ENCODE measurements at places on chromosomes 3 and 15.

DNA sequence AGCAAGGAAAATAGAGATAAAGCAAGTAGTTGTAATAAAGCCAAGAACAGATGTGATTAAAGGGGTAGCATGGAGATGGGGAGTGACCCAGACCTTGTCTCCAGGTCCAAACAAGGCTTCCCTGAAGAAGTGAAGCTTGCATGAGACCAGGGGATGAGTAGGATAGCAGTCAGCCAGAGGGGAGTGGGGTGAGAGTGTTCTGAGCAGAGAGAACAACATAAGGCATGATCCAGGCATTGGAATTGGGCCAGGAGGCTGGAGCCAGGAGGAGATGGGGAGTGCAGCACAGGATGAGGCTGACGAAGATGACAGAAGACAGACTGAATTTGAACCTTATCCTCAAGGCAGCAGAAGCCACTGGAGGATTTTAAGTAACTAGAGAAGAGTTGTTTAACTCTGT, 7.2 kb downstream of the TMOD2 start:
- no peak for DNase-seq

DNA sequence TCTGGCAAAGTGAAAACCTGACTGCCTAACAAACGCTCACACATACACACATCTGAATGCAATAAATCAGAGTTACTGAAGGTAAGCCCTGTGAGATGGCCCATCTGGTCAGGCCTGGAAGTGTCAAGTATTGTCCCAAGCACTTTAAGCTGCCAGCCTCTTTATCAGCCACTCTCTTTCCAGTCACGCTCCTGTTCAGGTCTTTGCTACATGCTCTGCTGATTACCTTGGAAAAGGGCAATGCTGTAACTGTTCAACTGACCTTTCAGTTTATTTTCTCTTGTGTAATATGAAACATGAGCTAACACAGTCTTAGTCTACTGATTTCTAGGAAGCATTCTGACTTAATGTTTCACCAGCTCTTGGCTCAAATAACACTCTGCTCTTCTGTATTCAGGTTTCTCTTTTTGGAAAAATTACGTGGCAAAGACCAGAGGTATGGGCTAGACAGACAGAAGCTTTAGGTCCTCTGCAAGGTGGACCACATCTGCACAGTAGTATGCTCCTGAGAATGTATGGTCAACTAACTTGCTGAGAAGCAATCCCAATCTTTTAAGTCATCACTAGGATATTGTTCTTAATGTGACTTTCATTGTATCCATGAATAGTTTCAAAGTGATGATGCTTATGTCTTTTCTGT, 44.5 kb downstream of the GBE1 start:
- no peak for DNase-seq

DNA sequence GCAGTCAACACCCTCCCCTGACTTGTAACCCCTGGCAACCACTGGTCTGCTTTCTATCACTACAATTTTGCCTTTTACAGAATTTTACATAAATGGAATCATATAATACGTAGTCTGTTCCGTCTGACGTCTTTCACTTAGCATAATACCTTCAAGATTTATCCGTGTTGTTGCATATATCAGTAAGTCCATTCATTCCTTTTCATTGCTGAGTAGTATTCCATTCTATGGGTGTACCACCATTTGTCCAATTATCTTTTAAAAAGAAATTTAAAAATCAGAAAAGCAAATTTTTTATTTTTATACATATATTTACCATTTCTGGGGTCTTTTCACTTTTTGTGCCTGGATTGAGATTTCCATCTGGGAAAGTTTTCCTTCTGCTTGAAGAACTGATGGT, 35.5 kb downstream of the NOX5 start:
- no peak for DNase-seq

GRCh38 chr3:191631496-191631895, 170.5 kb downstream of the PYDC2 start:
- DNase-seq: peak; percentile 81

DNA sequence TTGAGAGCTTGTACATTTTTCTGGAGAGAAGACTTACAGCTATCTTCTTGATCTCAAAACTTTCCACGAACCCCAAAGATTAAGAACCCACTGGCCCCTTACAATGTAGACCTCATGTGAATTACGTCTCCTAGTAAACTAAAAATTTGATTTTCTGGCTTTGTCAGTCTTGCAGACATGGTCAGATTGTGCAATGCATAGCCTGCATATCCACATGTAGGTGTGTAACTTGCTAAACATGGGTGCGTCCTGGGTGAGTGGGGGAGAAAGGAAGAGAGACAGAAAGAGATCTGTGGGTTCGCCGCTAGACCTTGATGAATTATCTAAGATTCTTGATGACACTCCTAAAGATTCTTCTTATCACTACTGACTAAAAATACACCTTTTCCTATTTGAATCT, 561.2 kb upstream of the MDFIC2 start:
- no peak for DNase-seq

DNA sequence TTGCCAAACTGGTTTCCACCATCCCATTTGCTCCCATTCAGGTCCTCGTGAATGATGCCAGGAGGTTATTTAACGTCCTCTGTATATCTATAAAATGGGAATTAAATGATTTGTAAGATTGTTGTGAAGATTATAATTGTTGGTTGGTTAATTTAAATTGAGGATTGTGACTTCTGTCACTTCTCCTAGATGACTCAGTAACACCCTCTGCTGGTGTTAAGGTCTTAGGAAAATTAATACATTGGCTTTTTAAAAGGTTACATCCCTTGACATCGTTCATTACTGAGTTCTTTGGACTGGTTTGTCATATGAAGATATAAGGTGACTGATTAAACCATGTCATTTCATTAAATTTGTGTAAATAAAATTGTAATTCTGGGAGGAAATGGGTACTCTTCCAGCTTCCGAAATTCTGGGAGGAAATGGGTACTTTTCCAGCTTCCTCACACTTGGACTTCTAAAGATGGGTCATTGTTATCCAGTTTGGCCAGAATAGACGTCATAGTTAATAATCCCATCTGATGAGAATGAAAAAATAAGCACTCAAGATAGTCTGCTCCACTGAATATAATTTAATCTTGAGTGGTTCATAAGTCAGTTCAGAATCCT, 33.3 kb upstream of the PAQR5 start:
- peak; percentile 23 for DNase-seq

DNA sequence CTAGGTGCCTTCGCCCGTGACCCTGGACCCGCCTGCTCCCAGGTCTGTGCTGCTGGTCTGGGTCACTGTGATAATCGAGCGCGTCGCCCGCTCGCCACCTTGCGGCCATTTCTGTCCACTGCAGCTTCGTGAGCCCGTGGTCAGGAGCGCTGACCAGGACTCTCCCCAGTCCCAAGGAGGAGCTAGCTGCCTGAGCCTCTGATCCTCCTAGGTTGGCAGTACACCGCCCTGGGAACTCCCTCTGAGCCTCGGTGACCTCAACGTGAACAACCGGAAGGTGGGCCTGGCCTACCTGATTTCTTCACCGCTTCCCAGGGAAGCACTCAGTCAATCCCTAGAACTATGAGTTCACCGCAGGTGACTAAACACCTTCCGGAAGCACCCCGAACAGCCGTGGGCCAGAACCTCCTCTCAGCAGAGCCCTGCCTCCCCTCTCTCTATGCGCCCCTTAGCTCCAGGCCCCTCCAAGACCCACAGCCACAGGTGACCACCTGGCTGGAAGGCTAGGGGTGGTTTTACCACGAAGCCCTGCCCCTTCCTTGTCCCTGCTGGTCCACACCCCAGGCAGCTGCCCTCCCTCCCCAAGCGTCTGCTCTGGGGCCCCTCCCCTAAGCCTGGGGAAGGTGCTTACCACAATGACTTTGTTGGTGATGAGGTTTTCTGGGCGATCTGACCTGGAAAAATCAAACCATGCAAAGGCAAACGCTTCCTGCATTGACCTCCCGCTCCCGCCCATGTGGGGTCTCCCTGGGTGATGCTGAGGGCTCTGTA, 9.7 kb downstream of the PLA2G4D start:
- no peak for DNase-seq

DNA sequence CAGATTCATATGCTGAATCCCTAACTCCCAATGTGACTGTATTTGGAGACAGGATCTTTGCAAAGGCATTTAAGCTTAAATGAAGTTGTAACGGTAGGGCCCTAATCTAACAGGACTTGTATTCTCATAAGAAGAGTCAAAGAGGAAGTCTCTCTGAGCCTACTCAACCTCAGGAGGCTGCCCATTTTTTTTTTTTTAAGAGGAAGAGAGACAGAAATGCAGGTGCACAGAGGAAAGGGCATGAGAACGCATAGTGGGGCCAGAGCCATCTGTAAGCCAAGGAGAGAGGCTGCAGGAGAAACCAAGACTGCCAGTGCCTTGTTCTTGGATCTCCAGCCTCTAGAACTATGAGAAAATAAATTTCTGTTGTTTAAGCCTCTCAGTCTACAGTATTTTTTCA, 28.4 kb downstream of the ZNF860 start:
- peak; percentile 27 for DNase-seq

DNA sequence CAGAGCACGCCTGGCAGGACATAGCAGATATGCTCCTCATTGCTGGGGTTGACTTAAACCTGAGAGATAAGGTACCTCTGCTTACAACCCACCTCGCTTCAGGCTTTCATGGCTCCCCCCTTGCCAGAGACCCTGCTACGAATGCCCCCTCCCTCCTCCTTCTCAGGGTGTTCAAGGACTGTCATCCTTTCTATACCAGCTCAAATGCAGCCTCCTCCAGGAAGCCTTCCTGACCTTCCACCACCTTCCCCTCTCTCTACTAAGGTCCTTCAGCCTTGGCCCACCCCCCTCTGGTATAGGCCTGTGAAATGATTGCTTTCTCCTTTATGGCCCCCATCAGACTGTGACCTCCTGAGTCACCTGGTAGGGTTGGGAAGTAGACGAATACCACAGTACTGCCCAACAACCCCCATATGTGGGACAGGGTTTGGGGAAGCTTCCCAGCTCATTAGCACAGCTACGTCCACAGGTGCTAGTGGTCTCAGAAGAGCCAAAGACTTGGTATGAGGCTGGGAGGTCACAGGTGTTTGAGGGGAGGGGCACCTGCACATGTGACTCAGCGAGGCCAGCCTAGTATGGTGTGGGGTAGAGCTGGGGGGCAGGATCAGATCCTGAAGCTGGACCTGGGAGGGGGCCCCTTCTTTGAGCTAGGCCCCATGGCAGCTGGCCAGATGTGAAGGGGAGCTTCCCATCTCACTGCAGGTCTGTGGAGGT, 32.0 kb downstream of the ANKDD1A start:
- no peak for DNase-seq

DNA sequence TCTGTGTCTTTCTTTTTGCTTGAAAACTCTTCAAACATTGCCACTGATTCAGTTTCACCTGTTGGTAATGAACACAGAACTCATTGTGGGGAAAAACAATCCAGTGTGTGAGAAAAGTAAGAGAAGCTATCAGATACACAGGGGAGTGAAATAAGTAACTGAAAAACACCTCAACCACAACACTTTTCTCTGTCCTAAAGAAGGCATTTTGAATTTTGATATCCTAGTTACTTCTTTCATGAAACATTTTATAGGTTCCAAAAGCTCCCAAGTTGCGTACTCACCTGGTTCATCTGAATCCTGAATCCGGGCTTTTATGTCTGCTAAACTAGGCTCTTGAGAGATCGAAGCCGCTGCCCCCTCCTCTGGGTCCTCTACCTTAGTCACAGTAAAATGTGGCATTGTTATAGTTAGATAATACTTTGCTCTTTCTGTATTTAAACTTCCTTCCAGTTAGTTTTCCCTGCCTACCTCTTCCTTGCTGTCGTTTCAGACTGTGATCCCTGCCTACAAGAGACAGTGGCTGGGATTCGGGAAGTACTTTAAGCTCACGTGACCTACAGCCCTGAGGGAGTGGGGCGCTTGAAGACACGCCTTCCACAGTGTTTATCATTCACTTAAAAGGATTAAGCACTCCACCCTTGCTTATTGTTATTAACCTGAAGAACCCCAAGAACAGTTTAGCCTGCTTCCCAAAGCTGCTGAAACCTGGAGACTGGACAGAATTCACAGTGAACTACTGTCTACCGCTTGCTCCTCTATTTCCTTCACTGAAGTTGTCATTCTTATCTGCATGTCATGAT, 19.1 kb downstream of the SLC12A6 start:
- DNase-seq: peak; percentile 60

DNA sequence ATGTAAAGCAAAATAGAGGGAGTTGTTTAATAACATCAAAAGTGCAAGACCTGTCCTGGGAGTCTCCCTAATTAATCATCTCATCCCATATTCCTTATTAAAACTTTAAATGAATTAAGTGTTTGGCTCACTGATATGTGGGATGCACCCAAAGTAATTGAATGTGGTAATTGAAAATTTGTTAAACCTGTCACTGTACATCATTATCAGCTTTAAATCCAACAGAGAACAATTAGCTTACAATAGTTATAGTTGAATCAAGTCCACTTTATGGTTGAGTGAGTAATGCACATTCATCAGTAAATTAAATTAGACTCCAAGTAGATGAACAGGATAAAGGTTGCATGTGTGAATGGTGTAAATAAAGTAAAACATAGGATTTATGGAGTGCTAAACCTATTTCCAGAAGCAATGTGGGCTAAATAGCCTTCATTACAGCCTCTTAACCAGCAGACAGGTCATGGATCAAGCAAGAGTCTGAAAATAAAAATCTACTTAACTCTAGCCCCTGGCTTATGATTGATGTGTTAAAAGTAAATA, 608.2 kb upstream of the CCDC54 start:
- DNase-seq: no peak

DNA sequence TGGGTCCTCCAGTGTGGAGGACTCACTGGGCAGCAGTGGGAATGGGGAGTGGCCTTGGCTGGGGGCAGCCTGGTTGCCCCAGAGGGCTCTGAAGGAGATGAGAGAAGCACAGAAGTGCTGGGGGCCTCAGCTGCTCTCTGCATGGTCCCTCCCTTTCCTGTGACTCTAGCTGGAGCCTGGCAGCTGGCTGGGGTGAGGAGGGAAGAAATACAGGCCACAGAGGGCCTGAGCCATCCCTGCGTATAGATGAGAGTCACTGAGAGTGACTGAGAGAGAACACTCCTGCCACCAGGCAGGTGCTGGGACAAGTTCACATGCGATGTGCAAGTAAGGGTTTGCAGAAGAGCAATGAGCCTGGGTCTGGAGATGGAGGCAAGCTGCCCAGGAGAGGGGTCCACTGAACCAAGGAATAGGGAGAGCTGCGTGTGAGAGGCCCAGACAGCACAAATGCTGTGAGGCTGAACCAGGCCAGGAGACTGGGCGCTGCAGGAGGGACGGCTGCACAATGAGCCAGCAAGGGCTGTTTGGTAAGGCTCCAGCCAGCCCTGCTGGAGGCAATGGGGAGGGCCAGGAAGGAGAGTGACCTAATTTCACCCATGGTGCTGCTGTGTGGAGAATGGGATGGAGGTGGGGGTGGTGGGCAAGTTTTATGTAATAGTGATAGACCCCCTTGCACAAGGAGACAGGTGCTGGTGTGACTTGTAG, 87.2 kb downstream of the CLSTN2 start:
- no peak for DNase-seq

- no peak for DNase-seq
Observed at GRCh38 chr3:113276751-113277080, 65.4 kb downstream of the BOC start.

DNA sequence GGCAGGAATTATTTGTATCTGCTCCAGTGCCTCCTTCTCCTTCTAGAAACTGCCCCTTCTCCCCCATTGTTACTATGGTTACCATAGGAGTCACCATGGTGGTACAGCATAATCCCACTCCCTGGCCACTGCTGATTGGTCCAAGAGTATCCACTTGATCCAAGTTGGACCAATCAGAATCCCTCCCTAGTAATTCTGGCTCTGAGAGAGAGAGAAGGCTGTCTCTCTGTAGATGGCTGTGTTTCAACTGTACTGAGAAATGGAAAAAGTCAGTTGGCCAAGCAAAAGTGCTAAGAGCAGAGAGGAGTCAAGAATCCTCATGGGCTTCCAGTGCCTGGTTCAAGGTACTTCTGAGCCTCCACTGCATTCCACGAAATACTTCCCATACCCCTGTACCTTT, 120.6 kb upstream of the SPATA12 start:
- DNase-seq: no peak
